ENCODE measurements at places on chromosomes 7 and 10. TPM values are rescaled to one million over a fixed set of nuclear protein-coding genes. Genes with fewer than 3 reads are reported as not detected.

The C1GALT1 gene
- 23.1 TPM for total RNA-seq

The SPRN gene
- not detected for total RNA-seq

The TUBB8 gene
- not detected for total RNA-seq

- peak; percentile 58 for DNase-seq
Observed at GRCh38 chr10:69056129-69056528, 31.8 kb upstream of the SRGN start.

GRCh38 chr7:139725077-139725476, 52.7 kb downstream of the HIPK2 start:
- peak; percentile 60 for DNase-seq

- no peak for DNase-seq
Observed at GRCh38 chr7:134757938-134758337, 21.5 kb upstream of the CALD1 start.

GRCh38 chr7:2660359-2661095, 27.5 kb upstream of the AMZ1 start:
- DNase-seq = no peak

- DNase-seq = no peak
Observed at GRCh38 chr7:71408271-71408670, 276.3 kb downstream of the GALNT17 start.

The KLF14 gene
- total RNA-seq = not detected
